ENCODE measurements at places on chromosomes 12 and 14.

GRCh38 chr14:37223947-37224474 is 26.3 kb downstream of the MIPOL1 start:
- peak; percentile 47 for DNase-seq

- no peak for DNase-seq
These were observed 107.5 kb downstream of the SCARB1 start for GRCh38 chr12:124756166-124756565.

DNA sequence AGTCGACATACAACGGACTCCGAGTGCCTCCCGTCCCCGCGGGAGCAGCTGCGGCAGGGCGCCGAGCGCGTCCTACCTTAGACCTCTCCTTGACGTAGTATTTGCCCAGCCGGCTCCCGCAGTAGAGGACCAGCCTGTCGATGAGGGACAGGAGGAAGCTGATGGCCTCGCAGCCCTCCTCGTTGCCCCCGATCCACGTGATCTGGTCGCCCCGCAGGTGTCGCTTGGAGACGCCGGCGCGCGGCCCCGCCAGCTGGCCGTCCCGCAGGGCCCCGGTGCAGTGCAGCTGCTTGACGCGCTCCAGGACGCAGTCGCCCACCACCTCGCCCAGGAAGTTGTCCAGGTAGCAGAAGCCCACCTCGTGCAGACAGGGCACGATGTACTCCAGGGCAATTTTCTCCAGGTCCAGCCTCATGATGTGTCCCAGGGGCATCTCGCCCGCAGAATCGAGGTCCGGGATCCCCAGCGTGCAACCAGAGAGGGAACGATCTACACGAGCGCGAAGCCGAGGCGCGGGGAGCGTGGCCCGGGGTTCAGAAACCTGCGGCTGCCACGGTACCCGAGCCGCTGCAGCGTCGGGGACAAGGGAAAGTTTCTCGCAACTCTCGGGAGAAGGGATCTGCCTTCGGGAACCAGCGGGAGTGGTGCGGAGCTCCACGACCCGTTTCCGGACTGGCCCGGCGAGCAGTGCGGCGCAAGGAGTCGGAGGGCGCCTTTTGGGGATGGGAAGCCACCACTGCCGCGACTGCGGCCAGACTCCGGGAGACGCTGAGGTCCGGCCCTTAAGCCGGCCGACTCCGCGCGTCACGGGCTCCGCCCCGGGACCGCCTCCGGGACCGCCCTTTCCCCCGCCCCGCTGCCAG is at the start of gene EGLN3:
Gene EGLN3 (minus strand): TSS at position 755 of the 863 bp plus-strand sequence. CDS start 322 bp downstream, at position 433.
- DNase-seq = peak; percentile 31

GRCh38 chr14:68616221-68616902 is 176.5 kb downstream of the ZFP36L1 start:
- DNase-seq = no peak

DNA sequence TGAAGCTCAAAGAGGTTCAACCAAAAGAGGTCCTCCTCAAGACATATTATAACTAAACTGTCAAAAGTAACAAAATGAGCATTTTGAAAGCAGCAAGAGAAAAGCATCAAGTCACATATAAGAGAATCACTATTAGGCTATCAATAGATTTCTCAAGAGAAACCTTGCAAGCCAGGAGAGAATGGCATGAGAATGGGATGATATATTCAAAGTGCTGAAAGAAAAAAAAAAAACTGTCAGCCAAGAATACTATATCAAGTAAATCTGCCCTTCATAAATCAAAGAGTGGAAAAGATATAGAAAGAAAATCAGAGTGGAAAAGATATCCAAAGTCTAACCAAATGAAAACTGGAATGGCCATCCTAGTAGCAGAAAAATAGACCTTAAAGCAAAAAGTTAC is 39.3 kb upstream of the TSPAN11 start:
- no peak for DNase-seq

DNA sequence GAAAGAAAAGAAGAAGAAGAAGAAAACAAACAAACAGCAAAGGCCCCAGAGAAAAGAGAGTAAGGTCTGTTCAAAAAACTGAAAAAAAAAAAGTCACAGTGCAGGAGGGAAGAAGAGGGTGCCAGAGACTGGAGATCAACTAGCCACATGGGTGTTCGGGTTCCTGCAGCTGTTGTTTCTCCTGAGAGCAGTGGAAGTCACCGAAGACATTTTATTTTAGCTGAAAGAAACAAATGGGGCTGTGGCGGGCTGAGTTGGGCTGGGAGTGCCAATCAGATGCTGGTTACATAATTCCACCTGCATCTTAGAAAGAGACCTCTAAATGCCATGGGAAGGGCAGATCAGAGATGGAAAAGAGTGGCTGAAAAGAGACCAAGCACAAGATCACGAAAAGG is 33.9 kb downstream of the ACTN1 start:
- no peak for DNase-seq

GRCh38 chr12:25806271-25806670 is 152.2 kb upstream of the RASSF8 start:
- peak; percentile 51 for DNase-seq

DNA sequence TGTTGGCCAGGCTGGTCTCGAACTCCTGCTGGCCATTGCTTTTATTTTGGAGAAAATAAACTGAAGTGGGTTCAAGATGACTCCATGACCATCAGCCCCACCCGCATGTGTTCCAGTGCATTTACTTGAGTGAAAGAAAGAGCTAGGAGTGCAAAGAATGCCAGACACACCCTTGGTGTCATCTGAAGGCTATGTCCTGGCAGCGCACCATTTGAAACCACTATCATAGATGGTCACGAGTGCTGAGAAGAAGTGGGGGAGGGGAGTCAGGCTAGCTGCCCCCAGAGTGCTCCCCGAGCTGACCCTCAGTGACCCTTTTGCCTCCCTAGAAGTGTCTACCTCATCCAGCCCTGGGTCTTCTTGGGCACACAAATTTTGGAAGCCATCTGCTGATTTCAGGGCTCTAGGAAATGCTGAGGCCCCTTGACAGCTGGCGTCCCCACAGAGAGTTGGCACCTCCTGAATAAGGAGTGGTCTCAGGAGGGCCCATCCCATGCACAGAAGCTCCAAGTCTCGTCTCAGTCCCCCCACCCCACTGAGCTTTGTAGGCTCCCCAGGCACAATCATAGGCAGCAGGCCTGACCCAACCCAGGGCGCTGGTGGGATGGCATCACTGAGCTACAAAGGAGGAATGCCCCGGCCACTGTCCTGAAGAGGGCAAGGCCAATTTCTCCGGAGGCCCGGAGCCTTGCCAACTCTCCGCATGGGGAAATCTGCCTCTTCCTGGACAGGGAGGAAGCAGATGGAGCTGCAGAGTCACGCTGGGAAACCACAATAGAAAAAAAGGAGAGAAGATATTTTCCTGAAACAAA is 28.0 kb downstream of the PXN start:
- DNase-seq = peak; percentile 64
